Esophagus squamous epithelium (tissue), 5 donors: ENCODE measurements at places on chromosomes 1 and 21. TPM values are rescaled to one million over a fixed set of nuclear protein-coding genes. Genes with fewer than 3 reads are reported as not detected.
A peak's percentile ranks its signal among the peaks of the same experiment; 100 is the strongest.

DNA sequence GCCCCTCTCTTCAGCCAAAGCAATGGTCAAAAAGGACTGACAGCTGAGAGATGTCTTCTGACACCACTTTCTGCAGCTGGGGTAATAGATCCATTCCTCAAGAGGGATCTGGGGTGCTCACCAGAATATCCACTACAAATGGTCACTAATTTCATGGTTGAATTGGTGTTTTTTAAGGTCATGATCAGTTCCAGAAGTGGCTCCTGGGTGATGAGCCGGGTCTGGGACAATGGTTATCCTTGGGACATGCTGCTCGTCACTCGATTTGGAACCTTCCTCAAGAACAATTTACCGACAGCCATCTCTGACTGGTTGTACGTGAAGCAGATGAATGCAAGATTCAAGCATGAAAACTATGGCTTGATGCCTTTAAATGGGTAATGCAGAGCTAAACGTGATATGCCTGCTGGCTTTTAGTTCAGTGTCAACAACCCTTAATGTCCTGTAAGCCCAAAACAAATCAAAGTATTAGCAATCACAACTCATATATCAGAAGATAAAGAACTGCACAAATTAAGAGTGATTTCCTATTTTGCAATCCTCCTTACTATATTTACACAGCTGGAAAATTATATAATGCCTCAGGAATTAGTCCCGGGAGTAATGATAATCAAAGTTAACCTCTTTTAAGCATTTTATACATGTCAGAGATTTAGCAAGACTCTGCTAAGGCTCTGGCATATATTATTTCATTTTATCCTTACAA lies 20.1 kb downstream of the FMO3 start:
- no peak overlapping the region for H3K4me3 ChIP-seq
- H3K4me1 ChIP-seq, result peaks cover 21% of the 10 kb centered on the region
- no peak for DNase-seq
- no peaks in the 10 kb centered on the region for H3K36me3 ChIP-seq
- no peaks in the 10 kb centered on the region for H3K27me3 ChIP-seq

- no peak overlapping the region for H3K27ac ChIP-seq
- no peak overlapping the region for H3K4me3 ChIP-seq
Measured at GRCh38 chr1:203536980-203537455, 43.1 kb downstream of the OPTC start.

- DNase-seq, result no peak
- no peak overlapping the region for H3K4me3 ChIP-seq
- H3K36me3 ChIP-seq, result no peaks in the 10 kb centered on the region
- H3K27me3 ChIP-seq, result no peaks in the 10 kb centered on the region
- H3K27ac ChIP-seq, result no peak overlapping the region
Measured at GRCh38 chr1:202622388-202622787, 87.9 kb downstream of the SYT2 start.

DNA sequence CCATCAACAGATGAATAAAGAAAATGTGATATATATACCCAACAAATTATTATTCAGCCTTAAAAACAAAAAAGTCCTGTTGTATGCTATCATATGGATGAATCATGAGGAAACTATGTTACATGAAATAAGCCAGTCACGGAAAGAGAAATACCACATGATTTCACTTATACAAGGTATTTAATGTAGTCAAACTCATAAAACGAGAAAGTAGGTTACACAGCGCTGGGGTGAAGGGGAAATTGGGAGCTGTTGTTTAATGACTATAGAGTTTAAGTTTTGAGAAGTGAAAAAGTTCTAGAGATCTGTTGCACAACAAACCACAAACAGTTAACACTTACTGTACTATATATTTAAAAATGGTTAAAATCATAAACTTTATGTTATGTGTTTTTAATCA lies 58.5 kb downstream of the SLC25A24 start:
- H3K4me1 ChIP-seq, result peaks cover 10% of the 10 kb centered on the region
- H3K36me3 ChIP-seq, result peaks cover 55% of the 10 kb centered on the region
- no peaks in the 10 kb centered on the region for H3K27me3 ChIP-seq

DNA sequence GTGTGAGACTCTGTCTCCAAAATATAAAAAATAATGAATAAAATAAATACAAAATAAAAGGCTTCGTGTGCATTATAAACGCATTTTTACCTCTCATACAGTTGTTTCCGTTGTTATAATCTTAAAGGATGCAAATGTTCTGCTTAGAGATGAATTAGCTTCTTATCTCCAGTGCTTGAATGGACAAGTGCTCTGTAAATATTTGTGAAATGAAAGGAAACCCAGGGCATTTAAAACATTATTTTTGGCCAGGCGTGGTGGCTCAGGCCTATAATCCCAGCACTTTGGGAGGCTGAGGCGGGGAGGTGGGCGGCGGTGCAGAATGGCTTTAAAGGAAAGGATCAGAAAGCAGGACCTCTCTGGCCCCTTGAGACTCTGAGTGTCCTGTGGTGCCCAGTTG lies 94.5 kb downstream of the HUNK start:
- no peak overlapping the region for H3K27ac ChIP-seq
- H3K4me3 ChIP-seq, result no peak overlapping the region
- no peaks in the 10 kb centered on the region for H3K27me3 ChIP-seq
- DNase-seq, result no peak
- no peaks in the 10 kb centered on the region for H3K4me1 ChIP-seq

DNA sequence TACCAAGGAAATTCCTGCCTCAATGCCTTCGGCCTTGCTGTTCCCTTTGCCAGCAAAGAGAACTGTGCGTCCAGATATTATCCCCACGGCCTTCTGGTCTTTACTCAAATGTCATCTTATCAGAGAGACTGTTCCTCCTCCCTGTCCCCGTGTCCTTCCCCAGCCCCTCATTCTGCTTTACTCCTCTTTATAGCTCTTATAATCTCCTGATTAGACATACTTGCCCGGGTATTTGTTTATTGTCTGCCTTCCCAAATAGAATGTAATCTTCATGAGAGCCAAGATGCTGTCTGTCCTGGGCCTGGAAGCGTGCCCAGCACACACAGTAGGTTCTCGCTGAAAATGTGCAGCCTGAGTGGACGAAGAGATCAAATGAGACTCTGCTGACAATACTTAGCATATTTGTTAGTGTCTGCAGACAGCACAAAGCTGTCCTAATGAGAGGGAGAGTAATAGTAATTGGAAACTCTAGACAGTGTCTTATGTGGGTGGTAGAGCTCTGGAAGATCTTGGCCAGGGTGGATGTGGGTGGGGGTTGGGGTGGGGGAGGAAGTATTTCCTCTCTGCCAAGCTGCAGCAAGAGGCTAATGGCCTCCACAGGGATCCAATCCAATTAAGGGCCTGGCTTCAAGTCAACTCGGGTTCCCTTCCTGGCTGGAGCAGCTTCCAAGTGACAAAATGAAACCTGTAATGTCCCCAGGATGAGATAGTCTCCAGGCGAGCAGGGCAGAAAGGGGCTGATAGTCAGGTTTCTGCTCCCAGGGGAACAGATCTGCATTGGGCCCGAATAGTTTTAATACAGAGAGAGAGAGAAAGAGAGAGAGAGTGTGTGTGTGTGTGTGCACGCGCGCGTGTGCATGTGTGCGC lies 9.5 kb upstream of the CLIC4 start:
- H3K27ac ChIP-seq, result peak overlapping the region; percentile 74
- H3K4me1 ChIP-seq, result peaks cover 9% of the 10 kb centered on the region
- H3K36me3 ChIP-seq, result no peaks in the 10 kb centered on the region
- H3K4me3 ChIP-seq, result peak overlapping the region; percentile 41
- DNase-seq, result no peak

GRCh38 chr1:226904772-226905171 lies 34.4 kb downstream of the PSEN2 start:
- no peak for DNase-seq
- H3K27me3 ChIP-seq, result no peaks in the 10 kb centered on the region
- no peak overlapping the region for H3K4me3 ChIP-seq
- H3K36me3 ChIP-seq, result no peaks in the 10 kb centered on the region

GRCh38 chr1:22831729-22832413 lies 121.2 kb downstream of the EPHB2 start:
- H3K36me3 ChIP-seq, result no peaks in the 10 kb centered on the region
- no peaks in the 10 kb centered on the region for H3K27me3 ChIP-seq
- H3K4me3 ChIP-seq, result no peak overlapping the region
- DNase-seq, result no peak
- H3K27ac ChIP-seq, result peak overlapping the region; percentile 93
- H3K4me1 ChIP-seq, result peaks cover 48% of the 10 kb centered on the region

- no peaks in the 10 kb centered on the region for H3K36me3 ChIP-seq
- no peaks in the 10 kb centered on the region for H3K27me3 ChIP-seq
- H3K27ac ChIP-seq, result no peak overlapping the region
Measured at GRCh38 chr1:27652111-27652864, 17.3 kb upstream of the FGR start.

- no peak overlapping the region for H3K4me3 ChIP-seq
- H3K36me3 ChIP-seq, result no peaks in the 10 kb centered on the region
- DNase-seq, result no peak
- no peaks in the 10 kb centered on the region for H3K27me3 ChIP-seq
- H3K27ac ChIP-seq, result no peak overlapping the region
- H3K4me1 ChIP-seq, result no peaks in the 10 kb centered on the region
Measured at GRCh38 chr1:61497013-61497412, 227.9 kb downstream of the TM2D1 start.

- H3K4me3 ChIP-seq, result no peak overlapping the region
- H3K27me3 ChIP-seq, result no peaks in the 10 kb centered on the region
- DNase-seq, result no peak
- no peak overlapping the region for H3K27ac ChIP-seq
Measured at GRCh38 chr21:34298534-34299167, 65.2 kb upstream of the KCNE2 start.

- no peak overlapping the region for H3K4me3 ChIP-seq
- no peak for DNase-seq
- no peak overlapping the region for H3K27ac ChIP-seq
- H3K4me1 ChIP-seq, result no peaks in the 10 kb centered on the region
- H3K27me3 ChIP-seq, result no peaks in the 10 kb centered on the region
Measured at GRCh38 chr1:102572637-102573036, 535.7 kb downstream of the COL11A1 start.

DNA sequence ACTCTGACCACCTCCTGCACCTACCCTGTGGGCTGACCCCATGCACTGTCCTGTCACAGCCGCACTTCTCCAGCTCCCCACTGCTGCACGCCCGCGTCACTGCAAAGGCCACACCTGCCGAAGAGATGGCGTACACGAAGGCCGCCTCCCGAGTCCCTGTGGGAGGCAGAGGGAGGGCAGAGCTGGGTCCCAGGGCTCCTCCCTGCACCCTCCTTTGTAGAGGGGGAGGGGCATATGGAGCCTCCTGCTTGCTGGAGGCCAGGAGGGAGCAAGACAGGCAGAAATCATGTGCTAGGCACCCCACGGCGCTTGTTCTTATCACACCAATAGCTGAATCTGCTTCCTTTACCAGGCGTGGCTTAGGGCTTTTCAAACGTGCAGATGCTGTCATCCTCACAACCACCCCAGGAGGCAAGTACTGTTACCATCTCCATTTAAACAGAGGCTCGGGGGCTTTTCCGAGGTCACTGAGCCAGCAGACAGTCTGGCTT lies 21.4 kb downstream of the WNT4 start:
- H3K4me1 ChIP-seq, result peaks cover 16% of the 10 kb centered on the region
- no peaks in the 10 kb centered on the region for H3K36me3 ChIP-seq
- H3K27me3 ChIP-seq, result no peaks in the 10 kb centered on the region

DNA sequence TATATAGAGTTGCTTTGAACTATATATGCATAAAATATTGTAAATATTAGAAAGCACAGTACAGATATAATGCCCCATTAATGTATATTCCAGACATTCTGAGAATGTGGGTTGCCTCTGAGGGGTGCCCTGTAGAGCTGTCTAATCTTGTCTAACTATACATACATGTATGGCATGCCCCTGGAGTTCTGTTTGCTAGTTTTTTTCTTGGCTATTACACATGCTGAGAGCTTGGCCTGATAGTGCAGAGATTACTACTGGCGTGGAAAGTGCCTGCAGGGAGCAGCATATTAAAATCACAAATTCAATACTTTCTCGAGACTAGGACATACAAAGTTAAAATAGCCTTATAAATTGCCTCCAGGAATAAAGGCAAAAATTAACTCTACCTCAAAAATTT lies 24.1 kb downstream of the KCNA3 start:
- no peaks in the 10 kb centered on the region for H3K4me1 ChIP-seq
- H3K27ac ChIP-seq, result no peak overlapping the region
- no peaks in the 10 kb centered on the region for H3K36me3 ChIP-seq
- no peak for DNase-seq
- no peak overlapping the region for H3K4me3 ChIP-seq

DNA sequence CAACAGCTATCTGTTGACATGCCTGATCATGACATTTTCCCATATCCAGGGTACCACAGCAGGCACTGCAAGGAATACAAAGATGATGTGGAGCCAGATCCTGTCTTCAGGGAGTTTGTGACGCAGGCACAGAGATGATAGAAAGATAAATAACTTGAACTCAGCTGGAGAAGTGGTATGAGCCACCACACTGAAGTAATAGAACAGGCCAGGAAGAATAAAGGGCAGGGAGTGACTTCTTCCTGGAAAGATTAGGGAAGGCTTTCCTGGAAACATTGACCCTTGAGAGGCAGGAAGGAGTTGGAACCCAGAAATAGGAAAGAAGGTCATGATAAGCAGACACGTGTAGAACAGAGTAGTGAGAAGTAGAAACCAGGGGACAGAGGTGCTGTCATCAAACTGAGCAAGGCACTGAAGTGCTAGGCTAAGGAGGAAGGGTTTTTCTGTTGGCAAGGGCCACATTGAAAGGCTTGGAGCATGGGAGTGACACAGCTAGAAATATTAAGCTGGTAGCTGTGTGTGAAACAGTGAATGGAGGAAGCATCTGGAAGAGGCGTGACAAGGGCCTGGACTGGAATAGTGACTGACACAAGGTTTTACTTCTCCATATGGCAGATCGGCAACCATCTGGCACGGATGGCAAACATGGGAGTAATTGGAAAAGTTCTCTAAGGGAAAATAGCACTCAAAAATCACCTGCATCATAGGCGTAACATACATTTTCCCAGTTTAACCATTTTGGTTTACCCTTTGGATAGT lies 68.4 kb downstream of the AK5 start:
- H3K36me3 ChIP-seq, result no peaks in the 10 kb centered on the region
- no peak overlapping the region for H3K27ac ChIP-seq
- H3K4me3 ChIP-seq, result no peak overlapping the region

The ASTN1 gene
- total RNA-seq, result not detected

The NOTCH2 gene
- total RNA-seq, result 74.6 TPM
